H9 (cell line): ENCODE measurements at places on chromosomes 2 and 18. TPM values are rescaled to one million over a fixed set of nuclear protein-coding genes. Genes with fewer than 3 reads are reported as not detected.

INO80C gene
- total RNA-seq: 51.1 and 53.3 TPM in 2 replicates

CYTIP gene
- 0.09 and 0.28 TPM in 2 replicates for total RNA-seq

- H3K4me3 ChIP-seq: no peak overlapping the region
- H3K27me3 ChIP-seq: no peaks in the 10 kb centered on the region
- no peaks in the 10 kb centered on the region; the same call in 1 of the 2 replicates for H3K36me3 ChIP-seq
- DNase-seq: no peak
- H3K27ac ChIP-seq: no peak overlapping the region
Measured at GRCh38 chr2:68230241-68231060, 21.9 kb downstream of the PPP3R1 start.

GRCh38 chr2:175931805-175932204 is 70.3 kb downstream of the LNPK start:
- H3K27me3 ChIP-seq: no peaks in the 10 kb centered on the region
- no peak overlapping the region for H3K4me3 ChIP-seq
- no peaks in the 10 kb centered on the region for H3K4me1 ChIP-seq
- H3K36me3 ChIP-seq: no peaks in the 10 kb centered on the region
- no peak overlapping the region for H3K27ac ChIP-seq

GRCh38 chr2:54191361-54192135 is 64.5 kb downstream of the TSPYL6 start:
- no peaks in the 10 kb centered on the region for H3K4me1 ChIP-seq
- no peak overlapping the region for H3K4me3 ChIP-seq
- no peak for DNase-seq
- H3K27me3 ChIP-seq: no peaks in the 10 kb centered on the region

DNA sequence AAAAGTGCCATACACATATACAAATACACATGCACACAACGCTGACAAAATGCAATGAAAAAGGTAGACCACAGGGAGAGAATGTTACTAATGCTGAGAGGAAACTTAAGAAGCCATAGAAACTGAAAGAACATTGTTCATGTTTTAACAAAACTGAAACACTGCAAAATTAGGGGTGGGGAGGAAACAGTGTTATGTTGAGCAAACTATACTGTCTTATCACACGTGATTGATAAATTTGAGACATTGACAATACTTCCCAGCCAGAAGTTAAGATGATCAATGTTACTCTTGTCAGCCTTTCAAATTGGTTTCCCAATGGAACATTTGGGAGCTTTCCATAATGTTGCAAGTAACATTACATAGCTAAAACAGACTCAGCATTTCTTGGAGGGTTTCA is 165.5 kb downstream of the L3MBTL4 start:
- H3K27ac ChIP-seq: no peak overlapping the region
- H3K27me3 ChIP-seq: no peaks in the 10 kb centered on the region
- H3K4me3 ChIP-seq: no peak overlapping the region
- no peaks in the 10 kb centered on the region for H3K36me3 ChIP-seq

DNA sequence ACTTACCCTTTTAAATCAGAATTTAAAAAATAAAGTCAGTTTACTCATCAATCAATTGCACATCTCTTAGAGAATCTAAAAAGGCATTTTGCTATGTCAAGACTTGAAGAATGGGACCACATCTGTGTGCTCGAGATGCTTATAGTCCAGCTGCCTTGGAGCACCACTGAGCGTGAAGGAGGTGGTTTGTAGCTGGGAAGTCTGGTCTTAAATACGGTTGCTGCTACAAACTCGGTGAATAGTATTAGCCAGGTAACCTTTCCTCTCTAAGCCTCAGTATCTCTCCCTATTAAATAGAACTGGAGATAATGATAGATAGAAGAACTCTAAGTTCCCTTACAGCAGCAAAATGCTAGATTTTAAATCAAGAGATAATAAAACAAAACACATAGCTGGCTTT is 289.7 kb downstream of the TRIB2 start:
- H3K36me3 ChIP-seq: no peaks in the 10 kb centered on the region
- H3K4me1 ChIP-seq: no peaks in the 10 kb centered on the region
- H3K4me3 ChIP-seq: no peak overlapping the region
- no peak for DNase-seq

SCN9A gene
- total RNA-seq: 1.1 and 1.3 TPM in 2 replicates

PSD4 gene
- 1.0 and 1.5 TPM in 2 replicates for total RNA-seq

- H3K4me3 ChIP-seq: no peak overlapping the region
- peaks cover 7% of the 10 kb centered on the region; the same call in 1 of the 2 replicates for H3K36me3 ChIP-seq
- H3K27ac ChIP-seq: no peak overlapping the region
- DNase-seq: no peak
- H3K27me3 ChIP-seq: no peaks in the 10 kb centered on the region
- no peaks in the 10 kb centered on the region for H3K4me1 ChIP-seq
Measured at GRCh38 chr18:47788621-47789020, 141.8 kb downstream of the SMAD2 start.

DNA sequence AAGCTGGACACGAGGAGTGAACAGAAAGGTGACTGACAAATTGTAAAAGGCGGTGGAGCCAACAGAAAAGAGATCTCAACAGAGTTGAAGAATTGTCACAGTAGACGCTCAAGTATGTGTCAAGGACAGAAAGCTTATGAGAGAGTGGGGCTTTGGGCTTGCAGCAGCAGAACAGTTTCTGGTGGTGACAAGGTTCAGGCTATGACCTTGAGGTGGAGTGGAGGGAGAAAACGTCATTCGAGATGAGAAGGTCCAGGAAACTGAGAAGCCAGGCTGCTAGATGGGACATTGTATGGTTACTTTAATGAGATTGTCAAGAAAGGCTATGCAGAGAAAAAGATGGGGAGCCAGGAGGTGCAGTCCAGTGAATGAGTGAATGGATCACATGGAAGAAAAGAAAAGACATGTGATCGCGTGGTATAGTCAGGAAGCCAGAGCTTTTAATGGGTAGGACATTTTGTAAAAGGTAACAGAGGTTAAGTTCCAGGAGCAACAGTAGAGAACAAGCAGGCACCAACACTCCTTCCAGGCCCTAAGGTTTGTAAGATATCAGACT is 91.1 kb upstream of the EPC2 start:
- H3K36me3 ChIP-seq: peaks cover 12% of the 10 kb centered on the region
- H3K4me1 ChIP-seq: peaks cover 18% of the 10 kb centered on the region; the same call in 1 of the 2 replicates
- H3K27me3 ChIP-seq: no peaks in the 10 kb centered on the region; the same call in 1 of the 2 replicates
- no peak overlapping the region for H3K4me3 ChIP-seq
- H3K27ac ChIP-seq: no peak overlapping the region

GRCh38 chr18:63440219-63440618 is 17.9 kb upstream of the VPS4B start:
- H3K36me3 ChIP-seq: no peaks in the 10 kb centered on the region
- H3K27me3 ChIP-seq: no peaks in the 10 kb centered on the region
- H3K27ac ChIP-seq: no peak overlapping the region

LBX2 gene
- 1.1 TPM in 2 replicates for total RNA-seq

GRCh38 chr2:33777786-33778185 is 178.7 kb upstream of the FAM98A start:
- peaks cover 11% of the 10 kb centered on the region for H3K36me3 ChIP-seq
- no peak for DNase-seq
- no peaks in the 10 kb centered on the region for H3K27me3 ChIP-seq
- H3K4me3 ChIP-seq: no peak overlapping the region

GRCh38 chr2:10787176-10787968 is 25.2 kb downstream of the PDIA6 start:
- DNase-seq: peak; percentile 64
- no peaks in the 10 kb centered on the region for H3K4me1 ChIP-seq
- no peaks in the 10 kb centered on the region for H3K27me3 ChIP-seq
- no peak overlapping the region for H3K27ac ChIP-seq
- peaks cover 96% of the 10 kb centered on the region for H3K36me3 ChIP-seq

IL1RN gene
- not detected in 2 replicates for total RNA-seq

DNA sequence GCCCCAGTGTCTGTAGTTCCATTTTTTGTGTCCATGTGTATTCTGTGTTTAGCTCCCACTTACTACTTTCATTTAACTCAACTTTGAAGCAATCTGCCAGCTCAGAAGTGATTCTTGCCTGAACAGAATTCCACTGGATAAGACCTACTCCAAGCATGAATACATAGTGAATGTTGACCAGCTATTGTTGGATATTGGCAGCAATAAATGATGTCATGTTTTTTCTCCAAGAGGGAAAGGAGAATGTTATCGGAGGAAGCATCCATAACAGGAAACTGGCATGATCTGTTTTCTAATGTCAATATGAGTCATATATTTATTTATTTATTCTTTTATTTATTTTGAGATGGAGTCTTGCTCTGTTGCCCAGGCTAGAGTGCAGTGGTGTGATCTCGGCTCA is 36.8 kb upstream of the TRAPPC8 start:
- no peak overlapping the region for H3K27ac ChIP-seq
- no peak for DNase-seq
- no peaks in the 10 kb centered on the region for H3K4me1 ChIP-seq
- no peak overlapping the region for H3K4me3 ChIP-seq

MGAT4A gene
- 3.3 and 3.5 TPM in 2 replicates for total RNA-seq

DNA sequence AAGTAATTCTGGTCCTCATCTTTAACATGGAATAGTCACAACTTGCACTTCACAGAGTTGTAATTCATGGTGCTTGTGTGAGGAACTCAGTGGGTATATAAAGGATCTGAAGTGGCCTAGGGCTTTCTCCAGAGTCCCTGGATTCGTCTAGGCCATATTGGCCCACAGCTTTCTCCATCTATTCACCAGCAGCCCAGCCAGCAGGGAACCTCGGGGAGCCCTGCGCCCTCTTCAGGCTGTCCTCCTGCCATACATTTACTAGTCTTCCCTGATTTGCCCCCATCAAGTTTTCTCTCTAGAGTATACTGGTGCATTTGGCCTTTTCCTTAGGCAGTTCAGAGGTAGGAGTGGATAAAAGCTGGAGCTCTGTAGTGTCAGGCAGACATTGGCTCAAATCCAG is 278.3 kb downstream of the MYCN start:
- H3K27ac ChIP-seq: no peak overlapping the region
- H3K36me3 ChIP-seq: peaks cover 5% of the 10 kb centered on the region; the same call in 1 of the 2 replicates
- peak; percentile 75 for DNase-seq

DNA sequence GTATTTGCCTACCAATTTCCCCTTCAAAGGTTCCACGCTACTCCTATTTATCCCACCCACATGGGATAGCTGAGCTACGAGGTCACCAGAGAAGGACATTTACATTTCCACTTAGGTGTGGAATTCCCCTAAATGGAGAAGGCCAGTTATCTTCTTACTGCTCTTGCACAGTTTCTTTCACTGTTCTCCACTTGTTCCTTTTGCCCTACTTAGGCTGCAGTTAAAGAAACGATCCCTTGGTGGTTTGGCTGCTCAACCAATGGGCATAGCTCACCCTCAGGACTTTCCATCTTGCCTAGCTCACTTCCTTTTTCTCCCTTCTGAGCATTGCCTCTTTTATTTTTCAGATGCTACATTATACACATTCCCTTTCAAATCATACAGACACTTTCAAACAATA is 11.2 kb upstream of the NABP1 start:
- H3K27me3 ChIP-seq: no peaks in the 10 kb centered on the region
- no peak overlapping the region for H3K4me3 ChIP-seq
- no peaks in the 10 kb centered on the region for H3K36me3 ChIP-seq
- no peak overlapping the region for H3K27ac ChIP-seq
- DNase-seq: no peak

GRCh38 chr2:10373931-10374330 is 71.2 kb downstream of the HPCAL1 start:
- no peaks in the 10 kb centered on the region for H3K36me3 ChIP-seq
- H3K27me3 ChIP-seq: no peaks in the 10 kb centered on the region
- H3K4me3 ChIP-seq: no peak overlapping the region
- H3K27ac ChIP-seq: no peak overlapping the region

DNA sequence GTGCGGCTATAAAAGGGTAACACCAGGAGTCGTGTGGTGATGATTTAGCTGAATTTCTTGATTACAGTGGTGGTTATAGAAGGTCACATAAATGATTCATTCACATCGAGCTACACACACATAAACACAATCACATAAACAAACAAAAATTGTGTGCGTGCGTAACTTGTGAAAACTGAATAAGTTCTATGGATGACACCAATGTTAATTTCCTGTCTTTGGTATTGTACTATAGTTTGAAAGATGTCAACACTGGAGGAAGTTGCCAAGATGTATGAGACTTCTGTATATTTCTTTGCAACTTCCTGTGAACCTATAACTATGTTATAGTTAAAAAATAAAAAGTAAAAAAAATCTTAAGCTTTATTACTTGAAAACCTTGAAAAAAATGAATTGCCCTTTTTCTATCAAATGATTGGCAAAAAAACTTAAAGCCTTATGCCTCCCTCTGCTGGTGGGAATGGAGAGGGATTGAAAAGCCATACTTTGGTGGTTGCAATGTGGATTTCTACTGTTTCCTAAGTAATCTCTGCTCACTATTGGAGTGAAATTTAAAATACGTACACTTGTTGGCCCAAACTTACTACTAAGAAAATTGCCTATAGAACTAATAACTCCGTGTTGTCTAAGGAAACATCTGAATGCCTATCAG is 227.7 kb downstream of the RPIA start:
- H3K36me3 ChIP-seq: peaks cover 10% of the 10 kb centered on the region
- H3K27me3 ChIP-seq: no peaks in the 10 kb centered on the region
- no peak for DNase-seq
- no peak overlapping the region for H3K4me3 ChIP-seq

ABCB6 gene
- 44.6 and 46.4 TPM in 2 replicates for total RNA-seq

- no peak overlapping the region for H3K27ac ChIP-seq
- no peaks in the 10 kb centered on the region for H3K4me1 ChIP-seq
- H3K27me3 ChIP-seq: no peaks in the 10 kb centered on the region
- DNase-seq: no peak
- H3K4me3 ChIP-seq: no peak overlapping the region
Measured at GRCh38 chr2:50885948-50886347, 146.0 kb downstream of the NRXN1 start.

DNA sequence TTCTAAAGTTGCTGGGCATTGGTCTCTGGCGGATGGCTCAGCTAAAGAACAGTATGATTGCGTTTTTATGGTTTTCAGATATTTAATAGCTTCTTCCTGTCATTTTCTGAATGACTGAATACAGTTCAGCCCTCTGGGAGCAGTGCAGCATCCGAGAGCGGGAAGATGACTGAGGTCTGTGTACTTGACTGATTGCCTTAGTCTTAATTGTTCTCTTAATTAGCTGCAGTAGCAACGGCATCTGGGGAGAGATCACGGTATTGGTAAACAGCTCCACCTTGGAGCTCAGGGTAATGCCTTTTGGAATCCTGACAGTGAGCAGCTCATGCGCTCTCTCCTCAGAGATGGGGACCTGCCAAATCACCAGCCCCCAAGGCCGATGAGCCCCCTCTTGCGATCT is 481.4 kb upstream of the SPRED2 start:
- no peak for DNase-seq
- no peaks in the 10 kb centered on the region for H3K36me3 ChIP-seq
- H3K27ac ChIP-seq: no peak overlapping the region
- H3K4me1 ChIP-seq: no peaks in the 10 kb centered on the region

GRCh38 chr2:171128461-171128860 is 32.2 kb downstream of the TLK1 start:
- H3K36me3 ChIP-seq: no peaks in the 10 kb centered on the region
- DNase-seq: no peak
- H3K4me1 ChIP-seq: no peaks in the 10 kb centered on the region; the same call in 1 of the 2 replicates
- no peaks in the 10 kb centered on the region for H3K27me3 ChIP-seq
